Hematopoietic multipotent progenitor cell treated with erythropoietin and hydrocortisone succinate and interleukin-3 and kit ligand, for 4 days (in vitro differentiated cells): ENCODE measurements at places on chromosomes 7 and 10.

DNA sequence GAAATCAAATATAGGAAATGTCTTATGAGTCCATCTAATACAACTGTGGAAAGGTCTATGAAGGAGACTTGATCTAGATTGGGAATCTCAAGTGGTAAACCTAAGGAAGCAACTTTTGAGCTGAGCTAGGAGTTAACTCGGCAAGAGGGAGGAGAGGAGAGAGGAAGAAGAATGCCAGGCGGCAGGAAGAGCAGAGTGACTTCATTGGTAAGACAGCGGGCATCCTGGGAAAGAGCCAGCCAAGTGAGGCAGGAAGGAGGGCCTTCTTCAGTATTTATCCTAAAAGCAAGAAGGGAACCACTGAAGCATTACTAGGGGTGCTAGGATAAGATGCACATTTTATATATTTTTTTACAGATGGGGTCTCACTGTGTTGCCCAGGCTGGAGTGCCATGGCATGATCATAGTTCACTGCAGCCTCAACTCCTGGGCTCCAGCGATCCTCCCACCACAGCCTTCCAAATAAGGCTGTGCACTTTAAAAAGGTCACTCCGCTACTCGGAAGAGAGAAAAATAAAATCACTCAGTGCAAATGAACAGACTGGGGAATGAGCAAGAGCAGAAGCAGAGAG, 2.0 kb downstream of the BCL7B start:
- no peak for DNase-seq

GRCh38 chr10:72740528-72740927, 48.6 kb downstream of the MCU start:
- DNase-seq = peak; percentile 19

GRCh38 chr7:151035026-151035717, 6.9 kb downstream of the ABCB8 start:
- no peak for DNase-seq

DNA sequence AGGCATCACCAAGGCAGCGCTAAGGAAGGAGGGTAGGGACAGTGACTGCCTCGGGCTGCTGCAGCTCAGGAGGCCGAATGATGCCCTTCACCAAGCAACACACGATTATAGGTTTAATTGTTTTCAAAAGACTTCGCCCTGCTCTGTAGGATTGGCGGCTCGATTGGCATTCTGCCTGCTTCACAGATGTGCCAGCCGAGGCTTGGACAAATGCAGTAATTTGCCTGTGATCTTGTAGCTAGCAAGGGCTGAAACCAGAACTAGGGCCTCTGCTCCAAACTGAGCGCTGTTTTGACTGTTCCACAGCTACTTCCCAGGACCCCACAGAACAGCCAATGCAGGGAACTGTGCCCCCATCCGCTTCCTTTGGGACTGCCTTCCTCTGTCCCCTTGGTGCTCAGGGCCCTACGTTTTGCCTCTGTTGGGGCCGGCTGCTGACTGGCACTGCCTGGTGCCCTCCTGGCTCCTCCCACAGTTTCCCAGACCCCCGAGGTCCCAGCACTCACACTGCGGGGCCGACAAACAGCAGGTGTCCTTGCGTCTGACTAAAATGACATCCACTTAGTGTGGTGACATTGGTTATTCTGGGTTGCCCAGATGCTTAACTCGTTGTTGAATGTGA, 62.6 kb upstream of the EN2 start:
- no peak for DNase-seq

DNA sequence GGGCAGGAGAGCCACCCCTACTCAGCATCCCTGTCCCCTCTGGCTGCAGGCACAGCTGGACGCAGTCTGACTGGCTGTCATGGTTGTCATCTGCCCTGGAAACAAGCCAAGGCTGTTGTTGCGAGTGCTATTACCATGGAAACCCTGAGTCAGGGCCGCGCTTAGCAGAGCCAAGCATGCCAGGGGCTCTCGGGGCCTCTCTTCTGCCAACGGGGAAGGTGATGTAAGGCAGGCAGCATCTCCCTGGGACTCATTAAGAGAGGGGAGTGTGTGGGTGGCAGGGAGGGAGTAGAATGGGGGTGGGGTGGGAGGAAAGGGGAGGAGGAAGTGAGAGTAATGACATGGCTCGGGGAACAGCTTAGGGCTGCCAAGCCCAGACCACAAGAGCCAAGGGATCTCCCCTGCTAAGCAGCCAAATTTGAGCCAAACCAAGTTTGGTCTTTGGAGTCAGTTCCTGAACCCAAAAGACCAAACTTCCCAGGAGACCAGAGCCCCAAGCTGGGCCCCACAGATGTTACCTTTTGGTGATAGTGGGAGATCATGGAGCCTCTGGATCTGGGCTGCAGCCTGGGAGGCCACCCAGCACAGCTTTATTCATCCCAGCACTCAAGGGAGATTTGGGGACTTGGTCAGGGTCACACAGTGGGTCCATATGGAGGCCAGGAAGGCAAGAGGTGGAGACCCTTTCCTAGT, 67.6 kb downstream of the TMEM130 start:
- peak; percentile 78 for DNase-seq

DNA sequence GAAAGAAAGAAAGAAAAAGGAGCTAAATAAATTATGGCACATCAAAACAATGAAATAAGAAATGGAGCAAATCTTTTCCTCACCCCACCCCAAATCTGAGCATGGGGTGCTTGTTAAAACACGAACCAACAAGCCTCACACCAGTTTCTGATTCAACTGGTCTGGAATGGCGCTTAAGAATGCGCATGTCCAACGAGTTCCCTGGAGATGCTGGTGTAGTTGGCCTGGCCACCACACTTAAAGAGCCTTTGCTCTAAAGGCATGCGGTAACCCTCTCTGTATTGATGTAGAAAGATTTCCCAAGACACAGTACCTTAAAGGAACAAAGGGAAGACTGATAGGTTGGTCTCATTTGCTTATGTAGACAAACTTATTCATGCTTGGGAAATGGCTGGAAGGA, 49.1 kb upstream of the STEAP1B start:
- DNase-seq = no peak

GRCh38 chr7:106022193-106022821, 59.2 kb downstream of the CDHR3 start:
- peak; percentile 64 for DNase-seq

GRCh38 chr10:88182601-88182930, 319.1 kb downstream of the PTEN start:
- DNase-seq = no peak

DNA sequence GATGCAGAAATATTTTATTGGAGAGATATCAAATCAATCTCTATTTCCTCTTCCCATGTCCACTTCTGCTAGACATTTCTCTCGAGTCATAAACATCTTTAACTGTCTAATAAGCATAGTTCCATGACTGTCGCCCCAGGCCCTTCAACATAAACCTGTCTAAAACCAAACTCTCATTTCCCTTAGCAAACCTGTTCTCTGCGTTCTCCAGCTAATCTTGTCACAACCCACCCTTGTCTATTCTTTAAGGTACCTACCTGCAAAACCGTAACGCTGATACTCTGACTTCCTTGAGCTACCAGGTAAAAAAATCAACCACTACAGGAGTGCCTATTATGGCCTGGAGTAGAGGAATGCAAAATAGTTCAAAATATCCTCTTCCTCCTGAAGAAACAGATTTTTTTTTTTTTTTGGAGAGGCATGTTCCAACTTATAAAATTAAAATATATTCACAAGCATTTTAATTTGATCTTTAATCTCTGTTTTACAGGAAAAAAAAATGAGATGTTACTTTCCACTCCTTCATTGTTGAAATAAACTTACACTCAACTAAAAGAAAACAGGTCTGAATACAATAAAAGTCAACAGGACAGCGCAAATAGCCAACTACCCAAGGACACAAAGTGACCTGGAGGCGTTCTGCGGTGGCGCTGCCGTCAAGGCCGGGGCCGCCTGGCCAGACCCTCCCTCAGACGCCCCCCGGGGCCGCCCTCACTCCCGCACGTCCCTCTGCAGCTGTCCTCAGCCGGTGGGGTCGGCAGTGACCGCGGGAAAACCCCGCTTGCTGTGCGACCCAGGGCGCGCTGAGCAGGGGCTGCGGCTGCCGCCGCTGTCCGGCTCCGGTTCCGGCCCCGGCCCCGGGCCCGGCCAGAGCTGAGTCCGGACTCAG, 765 bp downstream of the SLC25A40 start:
- no peak for DNase-seq

- DNase-seq = no peak
Measured at GRCh38 chr10:52326382-52326781, 12.3 kb downstream of the DKK1 start.

- DNase-seq = peak; percentile 8
Measured at GRCh38 chr10:130686689-130687300, 550.6 kb downstream of the GLRX3 start.

DNA sequence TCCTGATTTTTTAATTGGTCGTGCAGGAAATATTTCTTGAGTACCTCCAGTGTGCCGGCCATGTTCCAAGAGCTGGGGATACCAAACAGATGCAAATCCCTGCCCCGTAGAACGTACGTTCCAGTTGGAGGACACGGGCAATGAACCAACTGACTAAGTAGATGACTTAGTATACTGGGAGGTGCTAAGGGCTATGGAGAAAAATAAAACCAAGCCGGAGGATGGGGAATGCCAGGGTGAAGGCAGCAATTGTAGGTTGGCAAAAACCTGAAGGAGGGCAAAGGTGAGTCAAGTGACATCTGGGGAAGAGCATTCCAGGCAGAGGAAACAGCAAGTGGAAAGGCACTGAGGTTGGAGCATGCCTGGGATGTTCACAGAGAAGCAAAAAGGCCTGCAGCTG, 6.8 kb upstream of the VSIR start:
- DNase-seq = no peak

DNA sequence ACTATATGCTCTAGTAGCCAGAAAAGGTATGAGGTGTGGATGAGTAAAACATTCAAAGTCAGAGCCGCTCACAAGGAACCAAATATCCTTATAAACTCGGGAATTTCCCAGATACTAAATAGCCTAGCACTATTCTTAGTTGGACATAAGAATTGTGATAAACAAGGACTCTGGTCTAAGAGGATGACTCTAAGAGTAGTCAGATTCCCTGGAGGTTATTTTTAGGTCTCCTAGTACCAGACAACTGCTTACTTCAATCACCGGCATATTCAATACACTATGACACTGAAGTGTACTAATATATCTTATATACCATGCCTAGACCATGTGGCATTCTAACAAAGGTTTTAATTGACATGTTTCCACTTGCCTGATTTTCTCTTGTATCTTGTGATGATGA, 56.5 kb downstream of the LMBR1 start:
- DNase-seq = no peak

DNA sequence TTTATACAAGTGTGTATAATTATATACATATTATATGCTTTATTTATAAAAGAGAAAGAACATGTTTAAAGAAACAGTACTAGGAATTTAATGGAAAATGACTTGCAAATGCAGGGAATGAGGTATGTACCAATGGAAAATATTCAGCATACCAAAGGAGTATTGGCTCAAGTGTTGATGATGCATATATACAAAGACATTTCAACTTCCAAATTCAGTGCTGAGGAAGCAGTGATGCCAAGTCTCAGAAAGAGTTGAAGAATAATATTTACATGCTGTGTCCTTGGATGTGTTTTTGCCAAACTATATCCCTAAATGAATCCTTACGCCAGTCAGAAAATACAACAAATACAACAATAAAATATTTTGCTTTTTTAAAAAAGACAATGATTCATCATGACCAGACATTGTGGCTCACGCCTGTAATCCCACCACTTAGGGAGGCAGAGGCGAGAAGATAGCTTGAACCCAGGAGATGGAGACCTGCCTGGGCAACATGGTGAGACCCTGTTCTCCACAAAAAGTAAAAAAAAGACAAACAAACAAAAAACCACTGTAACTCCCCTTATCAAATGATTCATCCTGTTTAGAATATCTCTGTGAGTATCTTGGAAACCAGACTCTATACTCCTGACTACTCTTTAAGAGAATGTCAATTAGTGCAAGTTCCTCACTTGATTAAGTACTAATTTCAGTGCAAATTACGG, 157.2 kb downstream of the CHRM2 start:
- no peak for DNase-seq

GRCh38 chr10:80451132-80451531, 3.0 kb upstream of the TSPAN14 start:
- no peak for DNase-seq

- DNase-seq = no peak
Measured at GRCh38 chr10:76942628-76943416, 694.8 kb downstream of the KCNMA1 start.

DNA sequence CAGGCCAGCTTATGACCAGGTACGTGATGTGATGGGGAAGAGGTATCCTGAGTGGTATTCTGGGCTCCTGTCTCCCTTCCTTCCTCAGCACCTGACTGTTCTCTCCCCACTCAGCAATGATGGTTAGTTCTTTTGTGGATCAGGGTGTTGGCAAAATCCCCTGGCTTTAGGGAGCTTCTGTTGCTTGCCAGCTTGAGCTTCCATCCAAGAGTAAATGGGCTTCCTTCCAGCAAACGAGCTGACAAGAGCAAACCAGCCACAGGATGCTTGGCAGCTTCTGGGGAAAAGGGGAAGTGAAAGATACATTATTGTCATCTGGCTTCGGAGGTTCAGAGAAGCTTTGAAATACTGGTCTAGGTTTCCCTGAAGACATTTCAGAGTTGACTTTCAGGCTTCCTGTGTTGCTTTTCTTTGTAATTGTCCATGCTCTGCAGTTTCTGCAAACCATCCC, 5.2 kb downstream of the DUSP5 start:
- peak; percentile 91 for DNase-seq

DNA sequence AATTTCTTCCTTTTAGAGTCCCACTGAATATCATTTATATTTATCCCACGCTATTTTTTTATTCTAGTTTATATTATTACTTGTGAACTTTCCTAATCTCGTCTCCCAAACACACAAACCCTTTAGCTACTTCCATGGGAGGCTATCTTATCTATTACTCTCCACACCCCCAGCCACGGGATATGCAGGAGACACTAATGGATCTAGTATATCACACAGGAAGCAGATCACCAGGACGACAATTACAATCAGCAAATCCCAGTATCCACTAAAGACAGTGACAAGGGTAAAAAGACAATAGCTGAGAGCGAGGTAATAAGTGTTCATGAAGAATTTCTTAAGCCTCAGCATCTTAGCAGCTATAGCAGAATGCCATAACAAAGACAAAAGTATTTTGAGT, 3.8 kb upstream of the AKR1E2 start:
- DNase-seq = peak; percentile 26

DNA sequence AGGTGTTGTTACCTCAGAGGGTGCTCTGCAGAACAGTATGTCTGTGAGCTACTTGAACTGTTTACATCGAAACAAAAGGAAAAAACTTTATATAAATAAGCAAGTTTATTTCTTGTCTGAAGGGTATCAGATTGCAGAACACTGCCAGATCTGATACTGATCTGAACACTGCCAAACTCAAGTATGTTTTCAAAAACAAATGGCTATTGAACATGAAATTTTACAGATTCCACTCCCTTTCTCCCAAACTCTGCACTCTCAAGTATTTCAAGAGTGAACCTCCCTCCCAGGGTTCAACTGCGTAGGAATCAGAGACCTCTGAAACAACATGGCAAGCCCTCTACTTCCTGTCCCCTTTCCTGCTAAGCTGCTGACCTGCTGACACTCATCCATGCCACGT, 216.6 kb downstream of the ZNF33B start:
- DNase-seq = no peak

DNA sequence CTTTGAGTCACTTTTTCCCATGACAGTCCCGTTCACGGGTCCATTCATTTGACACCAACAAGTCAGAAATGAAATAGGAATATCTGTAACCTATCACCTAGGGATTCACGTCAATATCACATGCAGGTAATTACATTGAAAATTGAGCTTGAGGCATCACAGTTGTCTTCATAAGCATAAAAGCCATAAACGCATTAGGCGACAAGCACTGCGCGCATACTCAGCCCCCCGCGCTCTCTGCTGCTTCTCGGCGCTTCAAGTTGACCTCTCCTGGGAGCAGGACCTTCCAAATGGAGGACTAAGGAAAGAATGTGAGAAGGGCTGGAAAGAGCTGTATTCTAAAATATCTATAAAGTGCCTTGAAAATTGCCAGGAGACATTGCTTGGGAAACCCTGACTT, 130.5 kb upstream of the TNS3 start:
- no peak for DNase-seq
